ENCODE measurements at places on chromosomes 16 and 17.
A peak's percentile ranks its signal among the peaks of the same experiment; 100 is the strongest.

DNA sequence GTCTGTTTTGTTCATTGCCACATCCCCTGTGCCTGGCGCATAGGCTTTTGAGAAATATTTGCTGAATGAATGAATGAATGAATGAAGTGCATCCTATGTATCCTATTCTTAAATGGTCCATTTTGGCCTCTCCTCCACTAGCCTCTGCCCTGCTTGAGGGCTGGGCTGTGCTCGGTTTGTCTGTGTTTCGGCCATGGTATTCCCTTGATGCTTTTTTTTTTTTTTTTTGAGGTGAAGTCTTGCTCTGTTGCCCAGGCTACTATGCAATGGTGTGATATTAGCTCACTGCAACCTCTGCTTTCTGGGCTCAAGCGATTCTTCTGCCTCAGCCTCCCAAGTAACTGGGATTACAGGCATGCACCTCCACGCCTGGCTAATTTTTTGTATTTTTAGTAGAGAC is 110.1 kb downstream of the NTN1 start:
- DNase-seq = no peak

DNA sequence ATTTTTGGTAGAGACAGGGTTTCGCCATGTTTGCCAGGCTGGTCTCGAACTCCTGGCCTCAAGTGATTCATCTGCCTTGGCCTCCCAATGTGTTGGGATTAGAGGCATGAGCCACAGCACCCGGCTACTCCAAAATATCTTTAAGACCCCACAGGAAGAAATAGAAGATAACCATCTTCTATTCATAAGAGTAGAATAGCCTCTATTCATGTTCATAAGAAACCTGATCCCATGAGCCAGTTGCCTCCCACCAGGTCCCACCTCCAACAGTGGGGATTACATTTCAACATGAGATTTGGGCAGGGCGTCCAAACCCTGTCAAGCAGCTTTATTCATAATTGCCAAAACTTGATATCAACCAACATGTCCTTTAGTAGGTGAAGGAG is 13.9 kb upstream of the TMC7 start:
- no peak for DNase-seq

DNA sequence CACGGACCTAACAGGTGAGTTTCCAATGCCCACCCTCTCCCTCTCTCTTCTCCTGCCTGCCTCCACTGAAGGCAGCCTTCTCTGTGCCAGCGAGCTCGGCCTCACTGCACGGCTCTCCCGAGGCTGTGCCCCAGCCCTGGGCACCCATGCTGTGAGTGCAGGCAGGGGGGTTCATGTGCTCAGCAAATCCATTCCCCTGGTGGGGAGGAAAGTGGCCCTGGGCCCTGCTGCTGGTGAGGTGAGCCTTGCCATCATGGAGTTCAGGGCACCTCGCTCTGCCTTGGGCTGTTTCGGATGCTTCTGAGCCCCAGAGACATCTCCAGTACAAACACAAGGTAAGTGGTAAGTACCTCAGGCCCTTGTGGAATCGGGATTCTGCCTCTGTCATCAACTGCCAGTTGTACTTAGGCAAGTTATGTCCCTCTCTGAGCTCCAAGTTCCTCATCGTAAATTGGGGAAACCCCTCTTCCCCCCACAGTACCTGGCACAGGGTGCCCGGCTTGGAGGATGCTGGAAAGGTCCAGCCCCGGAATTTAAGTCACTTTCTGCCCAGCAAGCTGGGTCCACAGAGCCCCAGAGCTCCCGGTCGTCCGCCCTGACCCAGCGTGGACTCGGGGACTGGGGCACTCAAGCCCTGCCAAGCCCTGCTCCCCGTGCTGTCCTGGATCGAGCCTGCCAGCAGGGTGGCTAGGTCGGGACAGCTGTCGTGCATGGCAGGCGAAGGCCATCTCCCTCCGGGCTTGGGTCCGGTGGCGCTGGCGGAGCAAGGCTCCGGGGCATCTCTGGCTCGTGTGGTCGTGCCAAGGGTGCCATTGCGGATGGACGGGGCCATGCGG is 684 bp upstream of the NUDT16L1 start:
- DNase-seq = peak; percentile 33

- peak; percentile 35 for DNase-seq
These were observed 85.2 kb downstream of the SPAG9 start for GRCh38 chr17:51035431-51035830.
